ENCODE measurements at places on chromosomes 1 and 21. TPM values are rescaled to one million over a fixed set of nuclear protein-coding genes. Genes with fewer than 3 reads are reported as not detected.

The CALML6 gene
- not detected for total RNA-seq

The PEX10 gene
- 9.9 TPM for total RNA-seq

The PER3 gene
- 3.3 TPM for total RNA-seq

The VWA1 gene
- 0.36 TPM for total RNA-seq

DNA sequence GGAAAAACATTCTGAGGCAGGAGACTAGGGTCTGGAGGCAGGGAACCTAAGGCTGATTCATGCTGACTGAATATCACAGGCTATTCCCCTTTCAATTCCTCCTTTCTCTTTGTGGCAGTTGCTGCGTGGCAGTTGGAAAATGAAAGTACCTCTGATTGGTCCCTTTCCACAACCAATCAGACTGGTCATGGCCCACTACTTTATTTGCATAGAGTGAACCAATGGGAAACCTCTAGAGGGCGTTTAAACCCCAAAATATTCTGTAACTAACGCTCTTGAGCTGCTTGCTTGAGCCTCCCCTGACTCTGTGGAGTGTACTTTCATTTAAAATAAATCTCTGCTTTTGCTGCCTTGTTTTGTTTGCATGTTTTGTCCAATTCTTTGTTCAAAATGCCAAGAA is 27.7 kb upstream of the VN1R5 start:
- DNase-seq, result no peak

DNA sequence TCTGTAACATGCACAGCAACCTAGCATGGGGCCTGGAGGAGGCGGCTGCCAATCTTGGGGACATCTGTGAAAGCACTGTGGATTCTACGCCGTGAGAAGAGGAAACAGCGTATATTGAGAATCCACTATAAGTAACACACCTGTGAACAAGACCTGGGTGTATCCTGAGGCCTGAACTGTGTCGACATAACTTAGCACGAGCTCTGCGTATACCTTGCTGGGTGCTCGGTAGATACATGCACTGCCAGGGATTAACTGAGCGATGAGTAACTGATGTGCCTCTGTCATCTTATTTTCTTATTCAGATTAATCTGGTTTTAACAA is 58.6 kb downstream of the DDX20 start:
- no peak for DNase-seq

- DNase-seq, result no peak
Measured at GRCh38 chr1:26191739-26192138, 1.3 kb downstream of the CATSPER4 start.

Data from activated naive CD8-positive, alpha-beta T cell treated with anti-CD3 and anti-CD28 coated beads, Interleukin-2, amount 10 ng/mL, durations not matched to agents 7 days and 5 days (primary cell).